ENCODE measurements at places on chromosomes 5 and 9. TPM values are rescaled to one million over a fixed set of nuclear protein-coding genes. Genes with fewer than 3 reads are reported as not detected.

- H3K4me1 ChIP-seq = peaks cover 1% of the 10 kb centered on the region
- no peak overlapping the region for H3K4me3 ChIP-seq
- H3K27me3 ChIP-seq = peaks cover 25% of the 10 kb centered on the region
- DNase-seq = no peak
- H3K27ac ChIP-seq = no peak overlapping the region
These were observed 264.3 kb upstream of the MVB12B start for GRCh38 chr9:126062158-126062886.

DNA sequence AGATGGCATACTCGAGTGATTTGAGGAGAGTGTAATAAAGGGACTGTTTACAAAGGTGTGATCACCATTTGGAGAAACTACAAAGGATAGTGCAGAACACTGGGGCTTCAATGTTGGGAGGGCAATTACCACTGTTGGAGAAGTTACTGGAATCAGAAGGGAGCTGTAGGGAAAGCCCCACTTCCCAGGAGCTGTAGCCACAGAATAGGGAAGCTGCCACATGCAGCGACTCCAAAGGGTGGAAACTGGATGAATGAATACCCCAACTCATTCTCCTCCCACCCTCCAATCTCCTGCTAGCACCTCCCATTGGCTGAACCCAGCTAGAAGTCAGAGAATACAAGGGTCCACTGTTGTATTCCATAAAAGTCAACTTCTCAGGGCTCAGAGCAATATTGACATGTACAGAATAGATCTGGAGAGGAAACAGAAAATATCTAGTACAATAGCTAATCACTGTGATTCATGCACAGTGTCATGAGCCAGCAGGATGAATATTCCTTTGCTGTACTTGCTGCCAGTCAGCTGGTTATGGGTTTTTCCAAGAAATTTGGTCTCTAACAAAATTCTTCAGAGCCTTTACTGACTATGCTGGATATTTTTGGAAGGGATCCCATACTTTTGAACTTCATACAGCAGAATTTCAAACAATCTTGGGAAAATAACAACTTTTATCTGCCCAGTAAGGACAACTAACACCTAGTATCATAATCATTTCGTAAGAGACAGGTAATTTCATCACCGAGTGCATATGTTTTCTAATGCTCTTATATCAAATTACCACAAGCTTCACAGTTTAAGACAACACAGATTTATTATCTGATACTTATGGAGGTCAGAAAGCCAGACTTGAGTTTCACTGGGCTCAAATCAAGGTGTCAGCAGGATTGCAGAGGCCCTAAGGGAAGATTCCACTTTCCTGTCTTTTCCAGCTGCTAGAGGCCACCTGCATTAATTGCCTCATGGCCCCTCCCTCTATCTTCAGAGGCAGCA is 39.6 kb downstream of the PDCD1LG2 start:
- H3K4me1 ChIP-seq = no peaks in the 10 kb centered on the region
- H3K27me3 ChIP-seq = no peaks in the 10 kb centered on the region
- DNase-seq = peak; percentile 47
- H3K27ac ChIP-seq = no peak overlapping the region
- H3K4me3 ChIP-seq = no peak overlapping the region

ADAMTS2 gene
- total RNA-seq = 28.7 TPM

IFNA21 gene
- not detected for total RNA-seq

MEF2C gene
- total RNA-seq = 805 TPM

Data from muscle of leg (tissue), 16 donors.